ENCODE measurements at places on chromosomes 7 and 10.
A peak's percentile ranks its signal among the peaks of the same experiment; 100 is the strongest.

GRCh38 chr10:52316500-52316899 lies 2.4 kb downstream of the DKK1 start:
- peaks cover 29% of the 10 kb centered on the region for H3K27me3 ChIP-seq
- no peaks in the 10 kb centered on the region for H3K36me3 ChIP-seq
- no peak overlapping the region for H3K4me3 ChIP-seq
- no peak for DNase-seq
- no peak overlapping the region for H3K27ac ChIP-seq
- H3K4me1 ChIP-seq, result peaks cover 22% of the 10 kb centered on the region

DNA sequence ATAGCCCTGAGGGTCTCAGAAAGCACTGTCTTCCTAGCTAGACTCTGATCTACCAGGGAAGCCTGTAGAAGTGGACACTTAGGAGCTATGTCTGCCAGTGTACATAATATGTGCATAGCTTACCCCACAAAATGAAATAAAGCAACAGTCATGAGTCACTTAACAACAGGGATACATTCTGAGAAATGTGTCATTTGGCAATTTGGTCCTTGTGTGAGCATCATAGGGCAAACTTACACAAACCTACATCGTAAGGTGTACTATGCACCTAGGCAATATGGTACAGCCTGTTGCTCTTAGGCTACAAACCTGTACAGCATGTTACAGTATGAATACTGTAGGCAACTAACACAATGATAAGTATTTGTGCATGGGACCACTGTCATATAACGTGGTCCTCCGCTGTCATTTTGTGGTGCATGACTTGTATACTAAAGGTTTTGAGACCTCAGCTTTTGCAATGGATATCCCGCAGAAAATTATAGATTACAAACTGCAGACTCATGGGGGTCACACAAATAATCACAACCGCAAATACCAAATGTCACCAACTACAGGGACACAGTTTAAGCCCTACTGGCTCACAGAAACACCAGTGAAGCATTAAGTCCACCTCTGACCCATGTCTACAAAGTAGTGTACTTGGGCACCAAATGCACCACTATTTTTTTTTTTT lies 1.7 kb downstream of the URGCP start:
- H3K36me3 ChIP-seq, result peaks cover 3% of the 10 kb centered on the region
- peak overlapping the region; percentile 2 for H3K27ac ChIP-seq
- no peak for DNase-seq
- H3K27me3 ChIP-seq, result no peaks in the 10 kb centered on the region

- no peak overlapping the region for H3K27ac ChIP-seq
- H3K27me3 ChIP-seq, result peaks cover 5% of the 10 kb centered on the region
- DNase-seq, result no peak
- no peaks in the 10 kb centered on the region for H3K36me3 ChIP-seq
- peaks cover 31% of the 10 kb centered on the region for H3K4me1 ChIP-seq
- no peak overlapping the region for H3K4me3 ChIP-seq
Observed at GRCh38 chr10:28363376-28363775, 60.5 kb upstream of the MPP7 start.

DNA sequence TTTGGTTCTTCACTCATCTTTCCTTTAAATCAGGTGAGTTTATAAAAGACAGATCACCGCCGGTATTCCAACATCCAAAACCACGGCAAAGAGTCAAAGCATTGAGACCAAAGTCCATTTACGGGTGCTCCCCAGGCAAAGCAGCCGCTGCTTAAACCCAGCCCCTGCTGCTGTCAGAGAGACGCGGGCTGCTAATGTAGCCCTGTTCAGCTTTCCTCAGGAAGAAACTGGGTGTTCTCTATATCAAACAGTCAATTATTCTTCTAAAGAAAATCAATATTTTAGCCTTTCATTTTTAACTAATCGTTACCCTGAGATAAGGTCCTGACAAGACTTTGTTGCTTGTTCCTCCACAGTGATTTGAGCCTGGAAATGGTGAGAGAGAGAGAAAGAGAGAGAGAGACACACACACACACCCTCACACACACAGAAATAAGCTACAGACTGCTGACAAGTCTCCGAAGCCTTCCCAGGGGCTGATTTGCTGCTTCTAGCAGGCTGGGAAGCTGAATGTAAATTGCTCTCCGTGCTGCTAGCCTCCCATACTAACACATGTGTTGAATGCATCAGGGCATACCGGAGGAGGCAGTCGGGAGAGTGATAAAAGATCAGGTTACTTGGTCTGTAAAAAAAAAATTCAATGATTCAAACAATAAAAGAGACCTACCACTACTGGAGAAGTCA lies 183.0 kb upstream of the ANK3 start:
- peaks cover 16% of the 10 kb centered on the region for H3K27me3 ChIP-seq
- no peak overlapping the region for H3K27ac ChIP-seq
- H3K36me3 ChIP-seq, result no peaks in the 10 kb centered on the region
- H3K4me1 ChIP-seq, result peaks cover 27% of the 10 kb centered on the region
- DNase-seq, result no peak

- peaks cover 45% of the 10 kb centered on the region for H3K4me1 ChIP-seq
- H3K27me3 ChIP-seq, result no peaks in the 10 kb centered on the region
- H3K27ac ChIP-seq, result peak overlapping the region; percentile 62
- DNase-seq, result no peak
- H3K36me3 ChIP-seq, result no peaks in the 10 kb centered on the region
Observed at GRCh38 chr7:90661290-90662151, 65.4 kb downstream of the CDK14 start.

DNA sequence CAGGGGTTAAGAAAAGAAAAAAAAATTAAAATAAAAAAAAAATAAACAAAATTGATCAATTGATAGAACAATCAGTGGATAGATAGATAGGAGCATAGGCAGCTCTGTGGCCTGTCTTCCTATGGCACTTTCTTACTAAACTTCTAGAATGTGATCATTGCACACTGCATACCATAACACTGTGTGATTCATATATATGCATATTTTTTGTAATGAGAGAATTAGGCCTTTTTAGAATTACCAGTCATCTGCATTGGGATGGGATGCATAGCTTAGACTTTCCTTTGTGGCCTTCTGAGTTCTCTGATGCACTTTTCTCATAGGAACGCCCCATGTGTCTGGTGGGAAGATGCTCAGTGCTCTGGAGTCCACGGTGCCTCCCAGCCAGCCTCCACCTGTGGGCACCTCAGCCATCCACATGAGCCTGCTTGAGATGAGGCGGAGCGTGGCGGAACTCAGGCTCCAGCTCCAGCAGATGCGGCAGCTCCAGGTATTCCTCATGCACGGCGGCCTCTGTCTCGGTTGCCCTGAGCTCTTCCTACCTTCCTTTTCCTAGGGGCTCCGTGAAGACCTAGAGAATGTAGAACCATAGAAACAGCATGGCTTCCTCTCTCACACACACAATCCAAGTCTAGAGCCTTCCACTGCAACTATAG lies 222.5 kb downstream of the ARHGAP21 start:
- H3K27me3 ChIP-seq, result no peaks in the 10 kb centered on the region
- no peak overlapping the region for H3K27ac ChIP-seq
- no peak for DNase-seq
- no peaks in the 10 kb centered on the region for H3K4me1 ChIP-seq
- H3K36me3 ChIP-seq, result no peaks in the 10 kb centered on the region
- no peak overlapping the region for H3K4me3 ChIP-seq

- H3K27ac ChIP-seq, result no peak overlapping the region
- H3K36me3 ChIP-seq, result no peaks in the 10 kb centered on the region
- DNase-seq, result no peak
- no peak overlapping the region for H3K4me3 ChIP-seq
- peaks cover 57% of the 10 kb centered on the region for H3K27me3 ChIP-seq
Observed at GRCh38 chr7:38628630-38629385, 2.4 kb downstream of the AMPH start.

DNA sequence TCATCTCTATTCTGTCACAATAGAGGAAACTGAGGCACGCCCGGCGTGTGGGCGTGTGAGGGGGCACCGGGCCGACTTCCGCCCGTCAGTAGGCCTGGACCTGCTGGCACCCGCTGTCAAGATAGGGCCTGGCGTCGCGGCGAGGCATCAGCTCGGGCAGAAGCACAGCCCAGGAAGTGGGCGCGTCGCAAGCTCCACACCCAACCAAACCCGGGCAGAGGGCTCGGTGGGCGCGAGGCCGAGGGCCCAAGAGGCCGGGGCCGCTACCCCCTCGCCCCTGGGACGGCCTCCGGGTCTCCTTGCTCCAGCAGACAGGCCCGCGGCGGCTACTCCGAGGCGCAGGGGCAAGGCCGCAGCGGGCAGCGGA lies 91.2 kb downstream of the SPAG6 start:
- no peaks in the 10 kb centered on the region for H3K27me3 ChIP-seq
- no peak for DNase-seq
- peak overlapping the region; percentile 94 for H3K4me3 ChIP-seq
- H3K27ac ChIP-seq, result peak overlapping the region; percentile 96
- peaks cover 36% of the 10 kb centered on the region for H3K4me1 ChIP-seq

- no peak overlapping the region for H3K4me3 ChIP-seq
- no peak overlapping the region for H3K27ac ChIP-seq
Observed at GRCh38 chr7:78095549-78095948, 297.0 kb downstream of the PHTF2 start.

GRCh38 chr7:98324782-98325181 lies 43.3 kb downstream of the BRI3 start:
- no peak overlapping the region for H3K27ac ChIP-seq
- peaks cover 13% of the 10 kb centered on the region for H3K27me3 ChIP-seq
- H3K36me3 ChIP-seq, result no peaks in the 10 kb centered on the region
- H3K4me1 ChIP-seq, result no peaks in the 10 kb centered on the region

DNA sequence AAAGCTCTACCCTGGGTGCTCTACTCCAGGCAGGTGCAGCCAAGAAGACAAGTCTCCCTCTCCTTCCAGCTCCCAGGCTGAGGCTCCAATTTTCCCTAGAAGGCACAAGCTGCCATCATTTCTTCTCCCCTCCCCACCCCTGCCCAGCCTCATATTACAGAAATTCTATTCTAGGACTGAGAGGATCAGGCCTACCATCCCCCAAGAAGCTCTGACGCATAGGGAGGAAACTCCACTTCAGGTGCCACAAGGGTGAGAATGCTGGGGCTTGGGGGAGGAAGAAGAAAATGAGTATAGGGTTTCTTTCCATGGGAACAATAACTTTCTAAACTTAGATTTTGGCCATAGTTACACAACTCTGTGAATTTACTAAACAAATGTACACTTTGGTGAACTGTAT lies 35.3 kb downstream of the FEZF1 start:
- no peak overlapping the region for H3K4me3 ChIP-seq
- H3K27me3 ChIP-seq, result no peaks in the 10 kb centered on the region
- no peak for DNase-seq
- H3K36me3 ChIP-seq, result no peaks in the 10 kb centered on the region
- no peak overlapping the region for H3K27ac ChIP-seq

DNA sequence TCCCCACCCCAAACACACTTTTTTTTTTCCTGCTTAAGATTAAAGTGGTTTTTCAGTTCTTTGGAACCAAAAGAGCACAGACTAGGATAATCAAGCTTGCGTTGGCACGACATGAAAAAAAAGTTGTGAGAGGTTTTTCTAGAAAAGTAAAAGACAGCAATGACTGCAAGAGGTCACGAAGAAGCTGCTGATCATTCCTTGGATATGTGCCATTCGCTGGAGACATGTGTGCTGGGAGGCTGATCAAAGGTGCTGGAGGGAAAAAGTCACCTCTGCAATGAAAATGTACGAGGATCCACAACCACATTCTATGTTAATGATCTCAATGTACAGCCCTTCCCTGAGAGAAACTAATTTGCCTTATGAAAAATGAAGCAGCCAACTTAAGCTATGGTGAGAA lies 5.4 kb downstream of the AKR1B1 start:
- no peak overlapping the region for H3K4me3 ChIP-seq
- H3K36me3 ChIP-seq, result peaks cover 46% of the 10 kb centered on the region
- DNase-seq, result no peak
- no peak overlapping the region for H3K27ac ChIP-seq
- no peaks in the 10 kb centered on the region for H3K27me3 ChIP-seq

GRCh38 chr10:78543031-78543748 lies 509.5 kb downstream of the RPS24 start:
- DNase-seq, result no peak
- H3K4me3 ChIP-seq, result no peak overlapping the region
- H3K4me1 ChIP-seq, result no peaks in the 10 kb centered on the region
- no peak overlapping the region for H3K27ac ChIP-seq

GRCh38 chr7:1812509-1813393 lies 142.7 kb downstream of the ELFN1 start:
- H3K27ac ChIP-seq, result no peak overlapping the region
- peaks cover 10% of the 10 kb centered on the region for H3K36me3 ChIP-seq
- H3K4me1 ChIP-seq, result peaks cover 2% of the 10 kb centered on the region
- H3K27me3 ChIP-seq, result no peaks in the 10 kb centered on the region
- DNase-seq, result no peak

DNA sequence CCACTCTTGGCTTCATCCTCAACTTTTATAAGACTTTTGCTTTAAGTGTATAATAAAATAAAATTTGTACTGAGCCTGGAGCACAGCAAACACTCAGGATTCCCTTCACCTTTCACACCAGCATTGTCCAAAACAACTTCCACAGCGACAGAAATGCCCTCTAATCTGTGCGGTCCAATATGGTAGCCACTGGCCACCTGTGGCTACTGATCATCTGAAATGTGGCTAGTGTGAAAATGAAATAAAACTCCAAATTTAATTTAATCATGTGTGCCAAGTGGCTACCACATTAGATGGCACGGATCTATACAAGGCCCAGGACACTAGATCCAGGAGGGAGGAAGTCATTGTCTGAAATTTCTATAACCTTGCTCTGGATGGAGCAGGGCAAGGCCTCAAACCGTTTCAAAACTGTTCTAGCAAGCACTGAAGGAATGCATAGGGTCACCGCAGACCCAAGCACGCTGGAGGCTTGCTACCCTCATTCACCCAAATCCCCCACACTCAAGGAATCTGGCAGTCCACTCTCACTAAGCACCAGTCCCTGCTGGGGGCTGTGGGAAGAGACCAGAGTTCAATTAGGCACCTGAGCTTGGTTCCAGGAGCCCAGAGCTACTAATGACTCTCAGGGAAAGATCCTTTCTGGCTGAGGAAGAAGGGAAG lies 6.3 kb upstream of the MYO1G start:
- no peak for DNase-seq
- H3K4me1 ChIP-seq, result peaks cover 69% of the 10 kb centered on the region
- H3K27me3 ChIP-seq, result no peaks in the 10 kb centered on the region
- peak overlapping the region; percentile 98 for H3K27ac ChIP-seq
- peak overlapping the region; percentile 98 for H3K4me3 ChIP-seq
- H3K36me3 ChIP-seq, result peaks cover 53% of the 10 kb centered on the region

GRCh38 chr7:48611993-48612392 lies 312.4 kb upstream of the CDC14C start:
- no peak overlapping the region for H3K4me3 ChIP-seq
- H3K27me3 ChIP-seq, result no peaks in the 10 kb centered on the region
- no peaks in the 10 kb centered on the region for H3K36me3 ChIP-seq
- no peak overlapping the region for H3K27ac ChIP-seq
- no peaks in the 10 kb centered on the region for H3K4me1 ChIP-seq

DNA sequence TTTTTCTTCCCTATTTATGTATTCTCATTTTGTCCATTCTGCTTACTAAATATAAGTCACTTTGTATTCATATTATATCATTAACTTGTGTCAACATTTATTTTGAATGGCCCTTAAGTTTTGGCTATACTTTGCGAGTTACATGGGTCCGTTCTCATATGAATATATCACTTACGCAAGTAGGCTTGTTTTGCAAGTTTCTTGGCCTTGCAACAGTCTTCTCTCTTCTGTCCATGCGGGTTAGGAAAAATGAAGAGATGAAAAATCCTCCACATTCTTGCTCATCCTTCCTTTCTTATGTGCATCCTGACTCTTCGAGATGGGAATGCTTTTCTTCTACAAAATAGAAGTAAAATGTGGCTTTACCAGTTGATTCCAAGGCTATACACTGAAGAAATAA lies 82.8 kb downstream of the GPR158 start:
- no peaks in the 10 kb centered on the region for H3K36me3 ChIP-seq
- no peaks in the 10 kb centered on the region for H3K4me1 ChIP-seq
- H3K4me3 ChIP-seq, result no peak overlapping the region
- no peak overlapping the region for H3K27ac ChIP-seq
- H3K27me3 ChIP-seq, result no peaks in the 10 kb centered on the region
- no peak for DNase-seq

Measured in activated B cell treated with CpG ODN at 0.5 μM for 24 hours (primary cell).